ENCODE measurements at places on chromosomes 1 and 21.
A peak's percentile ranks its signal among the peaks of the same experiment; 100 is the strongest.

DNA sequence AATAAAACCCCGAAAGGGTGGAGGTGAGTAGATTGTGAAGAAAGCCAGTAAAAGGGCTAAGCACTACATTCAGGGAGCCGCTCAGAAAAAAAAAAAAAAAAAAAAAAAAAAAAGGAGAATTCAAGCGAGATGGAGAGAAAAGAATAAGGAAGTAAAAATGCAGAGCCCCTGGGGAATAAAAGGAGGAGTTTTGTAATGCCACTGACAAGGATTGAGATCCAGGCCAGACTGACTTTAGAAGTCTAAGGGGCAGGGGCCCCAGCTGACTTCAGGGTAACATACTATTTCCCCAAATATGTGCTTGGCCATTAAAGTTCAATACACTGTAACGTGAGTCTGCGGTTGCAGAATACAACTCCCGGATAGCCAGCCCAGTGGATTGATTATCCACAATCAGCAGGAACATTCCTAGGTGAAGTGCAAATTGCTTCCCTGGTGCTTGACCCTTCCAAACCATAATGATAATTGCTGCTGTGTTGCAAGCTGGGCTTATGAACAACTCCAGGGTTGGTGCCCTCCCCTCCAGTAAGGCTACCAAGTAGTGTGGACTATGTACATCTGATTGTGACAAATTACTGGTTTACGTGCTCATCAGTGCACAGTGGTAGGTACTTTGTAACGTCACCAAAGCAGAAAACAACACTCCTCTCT, 30.7 kb upstream of the RRP15 start:
- DNase-seq: no peak

- DNase-seq: no peak
Observed at GRCh38 chr1:226764533-226764932, 25.5 kb upstream of the ITPKB start.

GRCh38 chr1:192201303-192201702, 43.0 kb downstream of the RGS18 start:
- DNase-seq: no peak

GRCh38 chr1:210692796-210693195, 364.1 kb downstream of the HHAT start:
- DNase-seq: no peak

- no peak for DNase-seq
Observed at GRCh38 chr1:223226271-223226670, 83.2 kb upstream of the TLR5 start.

DNA sequence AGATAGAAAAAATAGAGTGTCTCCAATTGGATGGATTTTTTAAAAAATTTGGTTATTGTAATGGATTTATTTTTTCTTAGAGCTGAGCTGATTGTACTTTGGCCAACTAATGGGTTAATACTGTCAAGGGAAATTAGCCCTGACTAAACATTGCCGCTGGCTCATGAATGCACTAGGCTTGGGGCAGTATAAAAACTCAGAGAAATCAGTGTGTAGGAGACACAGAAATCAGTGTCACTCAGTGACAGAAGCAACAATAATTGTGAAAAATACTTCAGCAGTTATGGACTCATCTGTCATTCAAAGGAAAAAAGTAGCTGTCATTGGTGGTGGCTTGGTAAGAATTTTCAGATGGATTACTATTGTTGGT, at the start of gene KMO:
KMO (plus strand) TSS at position 217 of the 370 bp plus-strand sequence; CDS start at position 284, 67 bp downstream.
- no peak for DNase-seq

GRCh38 chr1:109112056-109112651, 1.8 kb upstream of the ELAPOR1 start:
- no peak for DNase-seq

DNA sequence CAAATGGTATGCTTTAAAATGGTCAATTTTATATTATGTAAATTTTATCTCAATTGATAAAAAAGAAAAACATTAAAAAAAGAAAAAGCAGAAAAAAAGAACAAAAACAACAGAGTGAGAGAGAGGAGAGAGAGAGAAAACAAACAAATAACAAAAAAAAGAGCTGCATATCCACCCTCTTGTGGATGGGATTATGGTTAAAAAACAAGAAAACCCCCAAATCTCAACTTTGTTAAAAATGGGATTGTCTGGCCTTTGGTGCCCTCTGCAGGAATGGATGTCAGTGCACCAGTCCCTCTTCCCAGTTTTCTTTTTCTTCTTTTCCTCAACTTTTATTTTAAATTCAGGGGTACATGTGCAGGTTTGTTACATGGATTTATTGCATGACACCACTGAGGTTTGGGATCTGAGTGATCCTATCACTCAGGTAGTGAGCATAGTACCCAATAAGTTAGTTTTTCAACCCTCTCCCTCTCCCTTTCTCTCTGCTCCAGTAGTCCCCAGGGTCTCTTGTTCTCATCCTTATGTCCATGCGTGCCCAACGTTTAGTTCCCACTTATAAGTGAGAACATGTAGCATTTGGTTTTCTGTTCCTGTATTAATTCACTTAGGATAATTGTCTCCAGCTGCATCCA, 28.1 kb downstream of the RNF187 start:
- DNase-seq: no peak

- DNase-seq: no peak
Observed at GRCh38 chr1:63328781-63329180, 6.4 kb downstream of the FOXD3 start.

DNA sequence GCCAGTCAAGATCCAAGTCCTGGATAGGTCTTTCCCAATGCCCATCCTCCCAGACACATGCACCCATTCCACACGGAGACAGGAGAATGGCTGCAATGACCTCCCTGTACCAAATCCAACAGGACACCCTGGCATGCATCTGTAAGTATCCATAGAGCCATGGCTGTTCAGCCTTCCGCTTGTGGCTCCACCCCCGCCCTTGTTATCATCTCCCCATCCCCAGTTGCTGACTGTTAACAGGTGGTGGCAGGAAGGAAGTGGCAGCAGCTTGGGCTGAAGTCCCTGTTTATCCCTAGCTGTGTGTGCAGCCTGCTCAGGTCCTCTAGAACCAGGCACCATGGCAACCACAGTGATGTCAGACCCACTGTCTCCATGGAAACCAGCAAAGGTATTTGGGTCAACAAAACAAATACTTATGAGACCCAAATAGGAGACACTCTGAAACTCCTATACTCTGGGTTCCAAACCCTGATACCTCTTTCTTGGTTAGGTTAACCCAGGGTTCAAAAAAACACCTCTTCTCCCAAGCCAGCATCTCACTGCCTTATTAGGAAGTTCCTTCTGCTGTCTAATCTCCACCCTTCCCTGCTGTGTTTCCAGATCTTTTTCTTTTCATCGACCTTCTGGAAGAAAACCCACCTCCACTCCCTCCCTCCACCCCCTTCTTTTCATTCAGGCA, 721 bp downstream of the PBXIP1 start:
- peak; percentile 23 for DNase-seq

DNA sequence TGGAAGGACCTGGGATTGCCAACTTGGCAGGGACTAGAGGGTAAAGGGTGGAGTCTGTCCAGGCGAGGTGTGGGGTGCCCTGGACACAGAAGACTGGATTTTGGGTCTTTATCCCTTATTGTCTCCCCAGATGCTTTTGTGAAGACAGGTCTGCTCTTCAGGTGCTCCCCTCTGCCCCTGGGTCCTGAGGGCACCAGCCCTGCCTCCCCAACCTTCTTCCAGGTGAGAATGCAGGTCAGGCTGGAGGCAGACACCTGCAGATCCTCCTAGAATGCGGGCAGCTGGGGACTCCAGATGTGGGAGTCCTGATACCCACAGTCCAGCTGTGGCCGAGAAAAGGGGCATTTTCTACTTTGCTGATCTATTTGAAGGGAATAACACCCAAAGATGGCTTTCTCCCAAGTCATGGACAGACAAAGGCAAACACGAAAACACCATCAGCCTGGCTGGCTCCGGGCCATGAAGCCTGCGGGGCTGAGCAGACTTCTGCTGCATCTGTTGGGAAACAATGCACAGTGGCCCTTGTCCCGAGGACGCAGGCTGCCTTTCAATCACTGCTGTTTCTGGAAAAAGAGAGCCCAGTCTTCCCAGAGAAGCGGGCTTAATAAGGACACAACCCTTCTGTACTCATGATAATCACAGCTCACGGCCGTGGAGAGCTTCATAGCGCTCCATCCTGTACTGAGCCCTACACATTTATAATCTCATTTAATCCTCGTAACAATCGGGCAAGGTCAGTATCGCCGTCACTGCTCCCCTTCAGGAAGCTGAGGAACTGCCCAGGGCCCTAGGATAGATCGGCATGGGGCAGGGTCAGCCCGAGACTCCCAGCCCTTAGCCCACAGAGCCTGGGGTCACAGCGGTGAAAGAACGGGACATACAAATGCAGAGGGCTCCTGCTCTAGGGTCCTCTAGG, 62.0 kb upstream of the ABCG1 start:
- peak; percentile 42 for DNase-seq

- DNase-seq: no peak
Observed at GRCh38 chr1:95409276-95409675, 175.3 kb downstream of the RWDD3 start.

GRCh38 chr21:39071623-39072214, 111.5 kb downstream of the PSMG1 start:
- no peak for DNase-seq

- DNase-seq: no peak
Observed at GRCh38 chr1:79737193-79737592, 730.7 kb upstream of the ADGRL4 start.

GRCh38 chr1:103194060-103194459, 85.7 kb upstream of the COL11A1 start:
- DNase-seq: no peak

GRCh38 chr21:16587141-16587581, 857.4 kb downstream of the USP25 start:
- DNase-seq: peak; percentile 18
